ENCODE measurements at places on chromosomes 3 and 15.

GRCh38 chr15:55707518-55707917 lies 35.4 kb downstream of the PRTG start:
- DNase-seq, result no peak

DNA sequence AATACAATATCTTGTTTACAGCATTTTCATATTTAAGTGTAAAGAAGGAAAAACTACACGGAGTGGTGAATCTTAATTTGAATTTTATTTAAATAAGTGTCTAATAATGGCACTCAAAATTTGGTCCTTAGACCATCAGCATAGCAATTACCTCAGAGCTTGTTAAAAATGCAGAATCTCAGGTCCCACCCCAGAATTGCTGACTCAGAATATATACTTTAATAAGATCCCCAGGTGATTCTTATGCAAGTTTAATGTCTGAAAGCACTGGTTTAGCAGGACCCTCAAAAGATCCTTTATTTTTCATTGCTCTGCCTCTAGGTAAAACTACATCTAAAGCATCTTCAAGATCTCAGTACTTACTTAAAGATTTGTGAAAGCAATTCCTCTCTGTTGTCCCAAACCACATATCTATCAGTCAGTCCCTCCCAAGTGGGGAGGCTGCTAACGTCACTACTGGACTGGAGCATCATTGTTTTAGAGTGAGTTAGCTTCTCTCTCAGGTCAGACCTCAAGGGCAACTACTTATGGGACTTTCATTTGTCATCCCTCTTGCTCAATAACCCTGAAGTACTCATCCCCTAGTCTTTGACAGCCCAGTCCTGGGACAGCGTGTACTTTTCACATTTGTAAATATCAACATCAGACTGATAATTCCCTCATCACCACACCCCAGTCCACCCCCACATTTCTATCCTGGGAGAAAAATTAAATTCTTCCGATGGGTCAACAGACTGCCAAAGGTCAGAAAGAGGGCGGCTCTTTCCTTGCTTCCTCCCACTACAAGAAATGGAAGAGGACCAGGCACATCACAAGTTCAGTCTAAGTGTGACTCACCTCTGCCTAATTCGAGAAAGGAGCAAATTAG lies 76.7 kb downstream of the CBLB start:
- DNase-seq, result no peak

DNA sequence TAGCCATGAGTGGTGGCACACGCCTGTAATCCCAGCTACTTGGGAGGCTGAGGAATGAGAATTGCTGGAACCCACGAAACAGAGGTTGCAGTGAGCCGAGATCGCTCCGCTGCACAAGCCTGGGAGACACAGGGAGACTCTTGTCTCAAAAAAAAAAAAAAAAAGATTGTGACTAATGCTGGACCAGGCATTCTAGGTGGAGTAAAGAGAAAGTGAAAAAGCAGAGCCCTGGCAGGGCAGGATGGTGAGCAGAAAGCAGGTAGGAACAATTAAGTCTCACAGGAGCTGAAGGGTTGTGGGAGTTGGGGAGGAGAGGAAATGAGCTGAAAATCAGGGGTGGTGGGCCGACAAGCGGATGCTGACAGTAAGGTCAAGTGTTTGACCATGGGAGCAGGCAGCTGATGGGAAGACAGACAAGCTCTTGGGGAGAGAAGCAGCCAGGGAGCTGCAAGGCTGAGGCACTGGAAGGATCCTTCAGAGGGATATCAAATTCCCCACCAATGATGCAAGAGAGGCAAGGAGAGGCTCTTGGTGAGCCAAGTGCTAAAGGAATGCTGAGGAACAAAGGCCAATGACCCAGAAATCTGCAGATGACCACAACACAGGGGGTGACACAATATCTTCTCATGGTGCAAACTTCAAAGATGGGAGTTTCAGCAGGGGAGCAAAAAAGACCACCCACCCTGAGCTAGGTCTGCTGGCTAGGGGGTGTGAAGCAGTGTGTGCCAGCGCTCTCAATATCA lies 251.1 kb downstream of the ULK4 start:
- no peak for DNase-seq

- DNase-seq, result no peak
These were observed 97.2 kb downstream of the TBC1D5 start for GRCh38 chr3:17645074-17645698.

GRCh38 chr15:81268881-81269601 lies 54.9 kb downstream of the STARD5 start:
- DNase-seq, result no peak

GRCh38 chr3:97515076-97515475 lies 249.5 kb upstream of the ARL6 start:
- DNase-seq, result no peak
